ENCODE measurements at places on chromosomes 2 and 18.
A peak's percentile ranks its signal among the peaks of the same experiment; 100 is the strongest.

DNA sequence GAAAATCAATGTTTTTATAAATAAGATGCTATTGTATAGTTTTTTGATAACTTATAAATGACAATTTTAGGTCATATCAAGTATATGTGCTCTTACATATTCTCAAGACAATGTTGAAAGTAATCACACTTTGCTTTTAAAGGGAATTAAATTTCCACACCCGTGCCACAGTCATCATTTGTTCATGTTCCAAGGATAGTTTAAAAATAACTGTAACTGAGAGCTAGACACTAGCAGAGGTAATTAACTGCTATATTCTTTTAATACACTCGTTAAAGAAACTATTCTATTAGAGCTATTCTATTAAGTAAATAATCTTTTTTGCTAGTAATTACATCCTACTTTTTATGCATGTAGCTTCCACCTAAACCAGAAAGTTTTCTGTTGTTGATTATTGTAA, 18.0 kb downstream of the GEN1 start:
- no peak for DNase-seq

DNA sequence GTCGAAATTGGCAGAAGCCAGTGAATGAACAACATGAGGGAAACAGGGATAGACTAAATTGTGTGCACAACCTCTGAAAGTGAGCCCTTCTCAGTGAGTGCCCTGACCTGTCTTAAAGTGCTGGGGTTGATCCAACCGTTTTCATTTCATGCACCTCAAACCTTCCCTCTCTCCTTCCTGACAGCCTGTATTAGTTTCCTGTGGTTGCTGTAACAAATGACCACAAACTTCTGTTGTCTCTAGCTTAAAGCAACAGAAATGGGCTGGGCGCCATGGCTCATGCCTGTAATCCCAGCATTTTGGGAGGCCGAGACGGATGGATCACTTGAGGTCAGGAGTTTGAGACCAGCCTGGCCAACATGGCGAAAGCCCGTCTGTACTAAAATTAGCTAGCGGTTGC, 48.8 kb upstream of the PPP1CB start:
- no peak for DNase-seq

GRCh38 chr18:41922176-41922575, 32.9 kb upstream of the PIK3C3 start:
- no peak for DNase-seq

- DNase-seq: no peak
Measured at GRCh38 chr18:5510135-5510846, 33.5 kb downstream of the EPB41L3 start.

DNA sequence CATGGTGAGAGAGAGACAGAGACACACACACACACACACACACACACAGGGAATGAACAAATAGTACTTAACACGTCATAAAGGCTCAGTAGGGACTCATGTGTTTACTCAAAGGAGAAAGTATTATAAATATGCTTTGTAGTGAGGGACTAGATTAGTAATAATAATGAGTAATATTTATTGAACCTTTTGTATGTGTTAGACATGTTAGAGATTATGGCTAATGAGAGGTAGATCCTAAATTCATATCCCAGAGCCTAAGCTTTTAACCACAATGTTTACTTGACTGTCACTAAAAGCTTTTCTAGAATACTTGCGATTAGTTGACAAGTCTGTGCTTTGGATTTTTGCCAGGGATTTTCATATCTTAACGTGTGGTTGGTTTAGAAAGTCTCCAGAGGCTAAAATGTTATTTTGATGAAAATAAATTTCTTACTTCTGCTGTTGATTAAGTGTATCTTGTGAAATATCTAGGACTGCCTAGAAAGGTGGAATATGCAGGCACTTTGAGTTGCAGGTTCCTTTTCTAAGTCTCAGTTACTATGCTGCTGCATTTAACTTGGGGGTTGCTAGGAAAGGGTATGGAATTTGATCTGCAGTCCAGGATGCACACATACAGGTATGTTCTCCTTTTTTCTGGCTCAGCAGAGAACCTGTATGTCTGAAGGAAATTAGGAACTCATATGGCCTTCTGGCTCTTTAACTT, 64.5 kb downstream of the UBR3 start:
- DNase-seq: no peak

DNA sequence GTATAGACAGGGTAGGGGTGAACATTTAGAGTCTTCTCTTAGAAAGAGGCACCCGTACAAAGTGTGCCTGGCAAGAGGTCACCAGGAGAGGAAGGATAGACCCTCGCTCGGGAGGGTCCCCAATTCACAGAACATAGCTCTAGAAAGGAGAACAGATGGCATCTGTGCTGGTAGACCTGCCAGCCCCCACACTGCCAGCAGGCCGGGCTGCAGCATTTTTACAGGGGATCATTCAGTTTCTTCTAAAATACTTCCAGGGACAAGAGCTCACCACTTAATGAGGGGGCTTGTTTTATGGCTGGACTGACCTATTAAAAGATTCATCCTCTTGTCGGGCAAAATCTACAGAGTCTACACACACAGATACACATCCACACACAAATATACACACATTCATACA, 149.9 kb downstream of the SEPTIN10 start:
- DNase-seq: no peak

GRCh38 chr2:172461591-172462372, 34.4 kb downstream of the ITGA6 start:
- peak; percentile 61 for DNase-seq

DNA sequence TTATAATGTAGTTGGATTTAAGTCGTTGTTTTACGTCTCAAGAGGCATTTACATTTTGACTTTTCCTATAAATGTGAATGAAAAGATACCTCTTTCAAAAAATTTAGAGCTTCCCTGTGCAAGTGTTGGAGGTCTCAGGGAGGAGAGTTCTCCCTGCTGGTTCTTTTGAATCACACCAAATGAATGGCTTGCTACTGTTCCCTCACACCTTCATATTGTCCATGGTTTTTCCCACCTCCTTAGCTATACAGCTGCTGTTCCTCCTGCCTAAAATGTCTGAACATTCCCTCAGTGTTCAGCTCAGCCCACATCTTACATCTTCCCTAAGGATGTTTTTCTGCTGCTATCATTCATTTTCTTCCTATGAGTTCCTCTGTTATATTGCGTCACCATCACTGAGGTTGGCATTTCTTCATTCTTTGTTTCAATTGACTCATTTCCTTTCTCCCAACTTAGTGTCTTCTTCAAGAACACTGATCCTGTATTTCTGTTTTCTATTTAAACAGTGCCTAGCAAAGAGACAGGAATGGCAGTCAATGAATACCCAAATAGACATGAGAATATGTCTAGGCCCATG, 46.0 kb downstream of the COX7A2L start:
- DNase-seq: no peak

DNA sequence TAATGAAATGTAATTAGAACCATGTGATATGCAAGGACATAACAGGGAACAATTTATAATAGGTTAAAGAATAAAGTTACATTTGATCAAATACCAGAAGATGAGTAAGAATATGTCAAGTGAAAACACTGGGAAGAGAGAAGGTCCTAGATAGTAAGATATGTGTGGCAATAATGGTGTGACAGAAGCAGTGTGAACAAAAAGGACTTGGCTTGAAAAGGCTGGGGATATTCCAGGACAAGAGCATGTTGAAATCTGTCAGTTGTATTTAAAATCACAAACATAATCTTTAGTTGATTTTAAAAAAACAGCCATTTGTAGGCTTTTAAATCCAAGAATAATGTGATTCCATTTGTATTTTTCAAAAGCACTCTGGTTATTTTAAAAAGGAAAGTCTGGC, 1399.9 kb upstream of the SLC39A10 start:
- DNase-seq: no peak

GRCh38 chr18:72651033-72651432, 106.9 kb upstream of the CBLN2 start:
- DNase-seq: no peak

GRCh38 chr2:68031542-68032160, 31.2 kb downstream of the C1D start:
- no peak for DNase-seq

DNA sequence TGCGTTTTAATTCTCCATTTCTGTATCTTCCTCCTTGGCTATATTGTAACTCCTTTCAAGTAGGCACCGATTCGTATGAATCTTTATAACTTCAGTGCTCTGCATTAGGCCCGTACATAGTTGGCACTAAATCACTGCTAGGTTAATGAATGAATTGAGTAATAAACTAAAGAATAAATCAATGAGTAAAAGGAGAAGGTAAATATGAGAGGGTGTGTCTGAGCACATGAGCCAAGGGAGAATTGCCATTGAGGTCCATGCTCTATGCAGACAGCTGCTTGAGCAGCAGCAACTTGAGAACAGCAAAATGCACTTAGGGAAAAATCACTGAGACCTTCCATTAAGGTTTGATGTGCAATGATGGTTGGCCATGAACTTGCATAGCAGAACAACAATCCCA, 11.2 kb upstream of the TRPM8 start:
- no peak for DNase-seq

DNA sequence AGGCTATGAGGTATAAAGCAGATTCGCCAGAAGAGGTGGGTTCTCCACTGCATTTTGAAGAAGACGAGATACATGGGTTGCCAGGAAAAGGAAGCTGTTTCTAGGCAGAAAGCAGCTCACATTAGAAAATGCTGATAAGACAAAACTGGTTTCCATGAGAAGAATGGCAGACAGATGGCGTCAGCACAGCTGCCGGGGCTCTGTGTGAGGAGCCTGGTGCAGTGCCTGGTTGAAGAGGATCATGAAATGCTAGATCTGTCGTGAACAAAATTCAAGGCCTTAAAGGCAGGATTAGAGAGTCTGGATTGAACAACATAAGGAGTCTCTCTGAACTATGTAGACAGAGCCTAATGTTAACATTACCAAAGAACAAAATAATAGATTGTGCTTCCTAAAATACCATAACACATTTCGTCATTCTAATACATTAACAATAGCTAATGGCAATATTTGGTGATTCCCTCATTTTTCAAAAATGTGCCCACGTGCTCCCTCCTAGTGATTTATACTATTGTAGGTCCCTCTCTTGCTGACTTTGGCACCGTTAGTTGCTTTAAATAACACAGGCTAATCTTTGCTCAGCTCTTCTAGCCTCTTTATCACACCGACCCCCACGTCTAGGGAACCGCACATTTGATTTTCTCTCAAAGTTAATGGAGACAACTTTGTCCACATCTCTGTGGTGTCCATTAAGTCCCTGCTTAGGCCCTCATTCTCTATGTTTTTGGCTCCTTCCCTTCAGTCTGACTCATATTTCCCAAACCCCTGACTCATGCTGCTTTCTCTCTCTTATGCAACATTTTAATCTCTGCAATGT, 38.2 kb downstream of the EFEMP1 start:
- DNase-seq: no peak

- DNase-seq: no peak
Measured at GRCh38 chr18:33583901-33584300, 5.9 kb downstream of the ASXL3 start.

- DNase-seq: no peak
Measured at GRCh38 chr2:33052361-33052735, 105.6 kb downstream of the LTBP1 start.
